HL-60 (cell line): ENCODE measurements at places on chromosomes 11 and 22.

GRCh38 chr22:28542980-28543621, 136.5 kb downstream of the TTC28 start:
- no peak for DNase-seq

- no peak for DNase-seq
Measured at GRCh38 chr22:38868286-38868721, 3.7 kb downstream of the CBX6 start.

GRCh38 chr11:17611503-17612220, 64.6 kb downstream of the OTOG start:
- DNase-seq = no peak

DNA sequence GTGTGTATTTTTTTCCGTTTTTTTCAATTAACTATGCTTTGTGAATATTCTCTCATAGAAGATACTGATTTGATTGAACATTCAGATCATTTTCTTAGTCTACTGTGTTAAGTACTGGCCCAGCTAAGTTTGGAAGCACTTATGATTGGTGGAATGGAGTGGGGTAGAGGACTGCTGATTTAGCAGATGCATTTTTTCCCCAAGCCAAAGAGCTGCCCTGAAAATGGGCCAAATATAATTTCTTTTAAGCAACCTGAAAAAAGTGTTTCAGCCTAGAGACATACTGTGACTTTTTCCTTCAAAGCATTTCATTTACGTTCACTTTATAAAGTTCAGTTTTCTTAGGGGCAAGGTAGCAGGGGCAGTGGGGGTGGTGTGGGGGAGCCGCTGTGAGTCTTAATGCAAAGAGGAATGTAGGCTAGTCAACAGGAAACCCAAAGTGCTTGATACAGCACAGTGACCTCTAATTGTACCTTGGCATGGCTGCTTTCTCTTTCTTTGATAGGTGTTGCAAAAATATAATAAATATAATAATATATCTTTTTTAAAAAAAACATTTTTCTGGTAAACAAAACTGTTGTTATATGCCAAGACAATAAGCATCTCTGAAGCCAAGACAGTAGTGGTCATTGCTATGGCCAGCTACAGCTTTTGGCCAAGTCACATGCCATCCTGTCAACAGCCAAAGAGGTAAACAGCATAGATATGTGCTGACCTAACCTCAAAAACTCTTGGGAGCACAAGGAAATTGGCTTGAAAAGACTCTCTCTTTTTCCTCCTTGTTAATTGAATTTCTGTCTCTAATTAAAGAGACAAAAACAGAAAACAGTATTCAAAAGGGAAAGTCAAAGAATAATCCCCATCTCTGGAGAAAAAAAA, 58.8 kb downstream of the LIF start:
- no peak for DNase-seq

- no peak for DNase-seq
Measured at GRCh38 chr11:87820011-87820410, 355.2 kb downstream of the RAB38 start.

GRCh38 chr11:67522844-67523555, at the start of gene CABP2:
Gene CABP2, minus strand, starts transcription at chr11:67523446. Its CDS starts 120 bp downstream, at chr11:67523326.
- no peak for DNase-seq

DNA sequence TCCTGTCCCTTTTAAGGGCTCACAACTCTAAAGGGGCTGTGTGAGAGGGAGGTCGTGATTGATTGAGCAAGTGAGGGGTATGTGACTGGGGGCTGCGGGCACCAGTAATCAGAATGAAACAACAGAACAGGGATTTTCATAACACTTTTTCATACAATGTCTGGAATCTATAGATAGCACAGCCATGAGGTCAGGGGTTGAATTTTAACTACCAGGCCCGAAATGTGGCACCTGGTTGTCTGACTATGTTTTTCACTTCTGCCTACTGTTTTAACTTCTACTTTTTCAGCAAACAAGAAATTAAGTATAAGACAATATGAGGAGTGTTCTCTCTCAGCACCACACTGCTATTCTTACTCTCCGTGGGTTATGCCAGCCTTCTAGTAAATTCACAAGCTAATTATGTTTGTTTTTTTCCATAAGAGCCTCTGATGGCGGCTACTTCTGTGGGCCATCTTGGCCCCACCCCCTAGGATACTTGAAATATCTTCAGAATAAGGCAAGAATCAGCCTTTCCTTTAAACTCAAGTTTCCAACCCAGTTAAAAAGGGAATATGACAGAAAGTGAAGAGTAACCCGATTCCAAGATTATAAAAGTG, 552.8 kb upstream of the CHORDC1 start:
- no peak for DNase-seq

DNA sequence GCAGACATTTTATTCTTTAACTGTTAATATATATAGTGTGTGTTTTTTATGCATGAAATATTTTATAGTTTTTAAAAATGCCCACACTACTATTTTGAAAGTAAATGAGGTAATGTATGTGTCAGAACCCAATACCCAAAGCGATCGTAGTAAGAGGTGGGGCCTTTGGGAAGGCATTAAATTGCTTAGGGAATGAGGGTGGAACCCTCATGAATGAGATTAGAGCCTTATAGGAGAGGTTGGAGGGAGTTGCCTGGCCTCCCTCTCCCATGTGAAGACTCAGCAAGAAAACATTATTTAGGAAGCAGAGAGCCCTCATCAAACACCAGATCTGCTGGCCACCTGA, 11.1 kb downstream of the KLHL35 start:
- no peak for DNase-seq

DNA sequence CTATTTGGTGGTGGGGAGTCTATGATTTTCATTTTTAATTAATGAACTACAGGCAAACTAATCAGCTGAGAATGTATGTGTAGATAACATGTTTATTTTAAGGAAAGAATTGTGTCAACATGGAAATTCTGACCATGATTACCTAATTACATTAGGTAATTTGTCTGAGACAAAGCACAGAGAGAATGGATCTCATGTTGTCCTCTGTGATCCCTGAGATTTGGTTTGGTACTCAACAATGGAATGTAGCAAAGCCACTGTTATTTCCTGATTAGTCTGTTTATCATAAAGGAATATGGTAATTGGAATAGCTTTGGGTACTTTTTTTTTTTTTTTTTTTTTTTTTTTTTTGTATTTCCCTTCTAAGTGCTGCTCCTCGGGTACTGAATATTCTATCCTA, 718.8 kb upstream of the ARHGAP42 start:
- no peak for DNase-seq

DNA sequence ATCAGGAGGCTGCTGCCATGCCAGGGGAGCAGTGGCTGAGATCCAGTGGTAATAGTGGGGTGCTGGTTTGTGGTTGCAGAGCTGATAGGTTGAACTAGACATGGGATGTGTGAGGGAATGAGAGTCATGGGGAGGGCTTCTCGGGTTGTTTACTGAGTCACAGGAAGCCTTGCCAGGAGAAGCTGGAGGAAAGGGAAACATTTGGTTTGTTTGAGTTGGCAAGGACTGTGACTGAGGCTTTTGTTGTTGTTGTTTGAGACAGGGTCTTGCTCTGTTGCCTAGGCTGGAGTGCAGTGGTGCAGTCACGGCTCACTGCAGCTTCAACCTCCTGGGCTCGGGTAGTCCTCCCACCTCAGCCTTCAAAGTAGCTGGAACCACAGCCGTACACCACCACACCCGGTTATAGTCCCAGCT, 49.3 kb downstream of the CABIN1 start:
- DNase-seq = no peak

- DNase-seq = no peak
Measured at GRCh38 chr11:131397675-131398074, 27.3 kb downstream of the NTM start.

- DNase-seq = no peak
Measured at GRCh38 chr11:19551457-19551856, 161.2 kb upstream of the NAV2 start.

DNA sequence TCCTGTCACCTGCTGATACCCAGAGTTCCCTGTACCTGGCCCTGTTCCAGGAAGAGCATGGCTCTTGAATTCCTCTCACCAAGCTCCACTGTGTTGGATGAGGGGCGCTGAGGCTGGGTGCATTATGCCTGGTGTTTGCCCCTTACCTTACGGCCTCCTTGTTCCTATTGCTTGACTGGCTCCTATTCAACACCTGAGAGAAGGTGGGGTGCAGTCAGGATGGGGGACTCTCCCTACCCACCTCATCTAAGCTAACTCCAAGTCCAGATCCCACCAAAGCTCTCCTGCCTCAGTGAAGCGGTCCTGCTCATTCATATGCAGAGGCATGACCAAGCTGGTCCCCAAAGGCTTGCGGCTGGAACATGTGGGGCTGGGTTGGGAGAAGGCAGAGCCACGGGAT, 35.8 kb upstream of the RIC3 start:
- no peak for DNase-seq

GRCh38 chr11:10633261-10633660, 60.3 kb downstream of the IRAG1 start:
- DNase-seq = no peak

GRCh38 chr11:85717429-85717828, 31.4 kb upstream of the CCDC89 start:
- DNase-seq = no peak

GRCh38 chr11:117220568-117220967, 11.3 kb downstream of the PCSK7 start:
- no peak for DNase-seq

GRCh38 chr22:19821523-19822300, 33.0 kb downstream of the GNB1L start:
- DNase-seq = no peak
